ENCODE measurements at places on chromosomes 11 and 22.
A peak's percentile ranks its signal among the peaks of the same experiment; 100 is the strongest.

GRCh38 chr11:122833846-122834464 is 4.3 kb upstream of the CRTAM start:
- DNase-seq, result no peak

DNA sequence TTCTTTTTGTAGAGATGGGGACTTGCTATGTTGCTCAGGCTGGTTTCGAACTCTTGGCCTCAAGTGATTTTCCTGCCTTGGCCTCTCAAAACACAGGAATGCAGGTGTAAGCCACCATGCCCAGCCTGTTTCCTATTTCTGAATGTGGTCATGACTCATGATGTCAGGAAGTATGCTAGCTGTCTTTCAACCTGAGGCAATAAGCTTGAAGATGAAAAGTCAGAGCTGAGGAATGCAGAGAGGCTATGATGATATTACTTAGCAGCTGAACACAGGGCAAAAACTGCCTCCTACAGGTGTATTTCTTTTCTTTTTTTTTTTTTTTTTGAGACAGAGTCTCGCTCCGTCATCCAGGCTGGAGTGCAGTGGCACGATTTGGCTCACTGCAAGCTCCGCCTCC is 9.0 kb upstream of the NUCB2 start:
- DNase-seq, result no peak

GRCh38 chr22:36303115-36303467 is 50.2 kb downstream of the APOL1 start:
- no peak for DNase-seq

DNA sequence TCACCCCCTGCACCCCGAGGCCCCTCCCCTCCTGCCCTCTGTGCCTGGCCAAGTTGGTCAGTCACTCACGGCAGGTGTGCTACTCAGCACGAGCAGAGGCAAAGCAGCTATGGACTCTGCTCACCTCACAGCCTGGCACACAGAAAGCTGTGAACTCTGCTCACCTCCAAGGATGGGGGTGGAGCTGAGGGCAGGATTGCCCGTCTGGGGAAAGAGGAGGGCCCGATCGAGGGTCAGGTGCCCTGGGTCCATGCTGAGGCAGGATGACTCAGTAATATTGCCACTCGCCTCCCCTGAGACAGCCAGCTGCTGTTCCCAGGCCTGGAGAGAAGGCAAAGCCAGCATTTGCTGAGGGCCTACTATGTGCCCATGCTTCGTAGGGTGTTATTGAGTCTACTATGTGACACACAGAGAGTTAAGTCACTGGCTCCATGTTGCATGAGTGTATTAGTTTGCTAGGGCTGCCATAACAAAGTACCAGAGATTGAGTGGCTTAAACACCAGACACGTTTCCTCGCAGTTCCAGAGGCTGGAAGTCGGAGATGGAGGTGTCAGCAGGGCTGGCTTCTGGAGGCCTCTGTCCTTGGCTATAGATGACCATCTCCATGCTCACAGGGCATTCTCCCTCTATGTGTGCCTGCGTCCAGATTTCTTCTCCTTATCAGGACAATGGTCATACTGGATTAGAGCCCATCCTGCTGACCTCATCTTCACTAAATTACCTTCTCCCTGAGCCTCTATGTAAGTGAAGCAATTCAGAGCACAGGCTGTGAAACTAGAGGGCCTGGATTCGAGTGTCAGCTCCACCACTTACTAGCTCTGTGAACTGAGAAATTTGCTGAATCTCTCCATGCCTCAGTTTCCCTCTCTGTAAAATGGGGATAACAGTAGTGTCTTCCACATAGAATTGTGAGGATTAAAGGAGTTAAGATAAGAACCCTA is 13.2 kb upstream of the TSKU start:
- no peak for DNase-seq

- DNase-seq, result no peak
Measured at GRCh38 chr22:30332994-30333706, 6.4 kb upstream of the TBC1D10A start.

DNA sequence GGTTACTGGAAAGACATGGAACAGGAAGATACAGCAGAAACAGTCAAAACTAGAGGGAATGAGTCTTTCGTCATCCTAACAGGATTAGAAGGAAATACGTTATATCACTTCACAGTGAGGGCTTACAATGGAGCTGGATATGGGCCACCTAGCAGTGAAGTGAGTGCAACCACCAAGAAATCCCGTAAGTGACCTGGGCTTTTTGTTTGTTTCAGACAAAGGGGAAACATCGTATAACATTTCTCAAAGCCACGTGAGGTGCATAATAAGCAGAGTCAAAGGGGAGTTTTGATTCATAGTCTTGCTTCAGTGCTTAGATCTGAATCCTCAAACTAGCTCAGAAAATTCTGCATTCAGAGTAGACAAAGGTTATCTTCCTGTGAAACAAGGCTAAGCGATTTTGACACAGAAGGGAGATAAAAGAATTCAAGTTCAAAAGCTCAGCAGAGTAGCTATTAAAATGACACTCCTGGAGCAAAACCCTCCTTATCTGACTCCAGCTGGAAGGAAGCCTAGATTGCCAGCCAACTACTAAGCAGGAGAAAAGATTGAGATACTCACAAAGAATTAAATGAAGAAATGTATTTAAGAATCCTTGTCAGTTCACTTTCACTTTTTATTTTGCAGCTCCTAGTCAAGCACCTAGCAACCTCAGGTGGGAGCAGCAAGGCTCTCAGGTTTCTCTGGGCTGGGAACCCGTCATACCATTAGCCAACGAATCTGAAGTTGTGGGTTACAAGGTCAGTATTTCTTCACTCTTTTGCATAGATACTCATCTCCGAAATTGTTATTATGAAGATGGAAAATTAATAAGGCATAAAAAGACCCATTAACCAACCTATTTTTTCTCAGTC is 346.4 kb upstream of the ARHGAP42 start:
- no peak for DNase-seq

- DNase-seq, result no peak
Measured at GRCh38 chr11:84887055-84887629, 740.0 kb downstream of the DLG2 start.

- DNase-seq, result no peak
Measured at GRCh38 chr11:44999068-44999467, 48.4 kb upstream of the TP53I11 start.

- DNase-seq, result no peak
Measured at GRCh38 chr11:135075740-135076139, 663.7 kb upstream of the B3GAT1 start.

- no peak for DNase-seq
Measured at GRCh38 chr22:39856588-39856987, 37.0 kb downstream of the ENTHD1 start.

DNA sequence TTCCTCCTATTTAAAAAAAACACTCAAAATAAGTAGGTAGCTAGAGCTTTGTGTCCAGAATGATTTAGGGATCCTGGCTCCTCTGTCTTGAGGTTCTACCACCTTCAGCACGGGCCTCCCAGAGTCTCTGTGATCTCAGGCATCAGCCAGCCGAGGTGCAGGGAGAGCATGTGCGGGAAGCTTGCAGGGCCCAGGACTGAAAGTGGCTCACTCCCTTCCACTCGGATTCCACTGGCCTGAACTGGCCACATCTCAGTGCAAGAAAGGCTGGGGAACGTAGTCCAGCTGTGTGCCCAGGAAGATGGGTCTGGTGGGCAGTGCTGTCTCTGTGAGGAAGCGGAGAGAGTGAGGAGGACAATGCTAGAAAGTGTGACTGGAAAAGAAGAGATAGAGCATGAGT is 68.3 kb upstream of the MYOD1 start:
- no peak for DNase-seq

DNA sequence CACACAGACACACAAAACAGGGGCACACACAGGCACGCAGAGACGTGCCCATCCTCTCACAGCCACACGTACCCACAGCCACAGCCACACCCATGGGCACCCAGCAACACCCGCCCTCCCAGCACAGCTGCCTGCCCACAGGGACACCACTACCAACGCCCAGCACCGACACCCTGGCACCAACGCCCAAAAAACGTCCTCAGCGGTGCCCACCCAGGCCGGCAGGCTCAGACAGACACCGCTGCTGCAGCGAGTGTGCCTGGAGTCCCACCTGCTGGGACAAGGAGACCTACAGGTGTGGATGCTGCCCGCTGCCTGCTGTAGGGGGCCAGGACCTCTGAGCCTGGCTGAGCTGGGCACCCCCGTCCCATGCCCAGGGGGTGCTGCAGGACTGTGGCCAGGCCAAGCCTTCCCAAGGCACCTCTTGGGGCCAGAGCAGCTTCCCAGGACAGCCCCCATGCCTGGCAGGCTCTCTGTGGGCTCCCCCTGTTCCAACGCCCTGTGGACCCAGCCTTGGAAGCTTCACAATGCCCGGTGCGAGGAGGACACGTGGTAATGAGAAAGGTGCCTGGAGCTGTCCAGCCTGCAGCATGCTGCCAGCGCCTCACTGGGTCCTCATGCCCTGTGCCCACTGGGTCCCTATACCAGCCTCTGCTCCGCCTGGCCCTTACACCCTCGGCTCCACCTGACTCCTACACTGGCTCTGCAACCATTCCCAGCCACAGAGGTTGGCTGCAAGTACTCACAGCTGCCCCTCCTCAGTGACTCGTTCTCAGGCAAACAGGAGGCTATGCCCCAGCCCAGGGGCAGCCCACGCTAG is 45.8 kb upstream of the TH start:
- peak; percentile 41 for DNase-seq

- DNase-seq, result no peak
Measured at GRCh38 chr11:1571760-1572196, 293 bp downstream of the DUSP8 start.

GRCh38 chr11:60971520-60971919 is at the start of gene CD6:
Gene CD6, plus strand, starts transcription at chr11:60971680. Its CDS starts 186 bp downstream, at chr11:60971866.
- no peak for DNase-seq

DNA sequence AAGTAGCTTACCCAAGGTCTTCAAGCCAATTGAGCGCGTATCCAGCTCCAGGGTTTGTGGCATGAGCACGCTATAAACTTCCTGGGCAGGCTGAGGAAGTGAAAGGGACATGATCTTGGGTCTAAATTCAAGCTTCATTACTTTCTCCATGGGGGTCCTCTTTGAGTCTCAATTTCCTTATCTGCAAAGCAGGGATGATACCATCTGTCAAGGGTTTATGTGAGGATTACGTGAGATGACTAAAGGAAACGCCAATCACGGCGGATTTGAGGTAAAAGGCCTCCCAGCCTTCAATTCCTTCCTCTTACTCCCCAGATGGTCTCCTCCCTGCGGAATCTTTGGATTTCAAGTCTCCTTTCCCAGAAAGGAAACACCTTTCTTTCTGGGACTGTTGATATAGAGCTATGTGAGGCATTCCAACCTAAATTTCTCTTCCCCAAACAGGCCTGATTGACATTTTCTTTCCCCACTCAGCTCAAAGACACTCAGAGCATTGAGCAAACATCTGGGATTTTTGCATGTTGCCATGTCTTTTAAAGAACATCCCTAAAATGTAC is 474.4 kb downstream of the INSC start:
- no peak for DNase-seq

GRCh38 chr22:27311698-27312550 is 489.6 kb downstream of the MN1 start:
- peak; percentile 19 for DNase-seq

DNA sequence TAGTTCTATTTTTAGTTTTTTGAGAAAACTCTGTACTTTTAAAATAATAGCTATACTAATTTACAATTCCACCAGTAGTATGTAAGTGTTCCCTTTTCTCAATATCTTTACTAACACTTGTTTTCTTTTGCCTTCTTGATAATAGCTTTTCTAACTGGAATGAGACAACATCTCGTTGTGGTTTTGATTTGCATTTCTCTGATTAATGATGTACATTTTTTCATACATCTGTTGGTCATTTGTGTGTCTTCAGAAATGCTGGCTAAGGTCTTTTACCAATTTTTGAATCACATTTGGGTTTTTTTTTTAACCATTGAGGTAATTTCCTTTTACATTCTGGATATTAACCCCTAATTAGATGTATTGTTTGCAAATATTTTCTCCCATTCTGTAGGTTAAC is 258.9 kb downstream of the DYNC2H1 start:
- no peak for DNase-seq

GRCh38 chr11:95119361-95120060 is 29.9 kb downstream of the ENDOD1 start:
- no peak for DNase-seq

GRCh38 chr11:6397156-6397555 is 6.9 kb downstream of the SMPD1 start:
- no peak for DNase-seq

GRCh38 chr22:30408388-30409102 is 11.7 kb downstream of the SEC14L2 start:
- DNase-seq, result no peak

- DNase-seq, result peak; percentile 74
Measured at GRCh38 chr11:109783840-109784239, 309.4 kb upstream of the ZC3H12C start.

GRCh38 chr11:64341851-64342791 is 2.1 kb downstream of the CCDC88B start:
- DNase-seq, result no peak

- no peak for DNase-seq
Measured at GRCh38 chr11:64729851-64730382, 6.9 kb upstream of the NRXN2 start.

DNA sequence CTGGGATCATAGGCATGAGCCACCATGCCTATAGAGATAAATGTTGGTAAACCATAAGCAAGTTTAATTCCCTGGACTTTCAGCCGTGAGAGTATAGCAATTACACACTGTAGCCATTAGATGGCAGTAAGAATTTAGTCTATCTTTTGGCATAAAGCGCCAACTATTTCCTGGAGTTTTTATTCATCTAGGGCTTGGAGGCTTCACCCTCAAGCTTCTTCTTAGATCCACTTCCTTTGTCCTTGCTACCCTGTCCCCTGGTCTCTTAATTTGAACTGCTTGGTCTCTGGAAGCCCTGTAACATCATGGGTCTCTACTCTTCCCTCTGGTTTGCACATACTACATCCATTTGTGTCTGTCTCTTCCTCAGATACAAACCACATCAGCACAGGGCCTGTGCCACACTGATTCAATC is 38.2 kb downstream of the OR10A6 start:
- DNase-seq, result peak; percentile 16

DNA sequence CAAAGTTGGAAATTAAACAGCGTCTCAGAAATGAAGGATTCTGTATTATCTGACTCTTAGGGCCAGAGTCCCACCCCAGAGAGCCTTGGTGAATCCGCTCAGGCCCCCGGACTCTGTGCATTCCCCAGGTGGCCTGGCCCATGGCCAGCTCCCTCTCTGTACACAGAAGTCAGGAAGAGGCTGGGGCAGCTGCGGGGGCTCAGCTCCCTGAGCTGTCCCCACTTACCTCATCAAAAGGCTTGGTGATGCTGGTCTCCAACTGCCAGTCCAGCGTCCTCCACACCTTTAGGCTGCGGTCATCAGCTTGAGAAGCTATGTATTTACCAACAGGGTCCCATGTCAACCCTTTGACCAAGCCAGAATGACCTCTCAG is 35.0 kb downstream of the HIRA start:
- DNase-seq, result no peak

GRCh38 chr22:47422736-47423135 is 660.3 kb downstream of the TBC1D22A start:
- no peak for DNase-seq

GRCh38 chr11:12137938-12138731 is 27.7 kb downstream of the MICAL2 start:
- DNase-seq, result no peak
